ENCODE measurements at places on chromosomes 13 and 19. TPM values are rescaled to one million over a fixed set of nuclear protein-coding genes. Genes with fewer than 3 reads are reported as not detected.

The NLRP4 gene
- total RNA-seq = not detected

DNA sequence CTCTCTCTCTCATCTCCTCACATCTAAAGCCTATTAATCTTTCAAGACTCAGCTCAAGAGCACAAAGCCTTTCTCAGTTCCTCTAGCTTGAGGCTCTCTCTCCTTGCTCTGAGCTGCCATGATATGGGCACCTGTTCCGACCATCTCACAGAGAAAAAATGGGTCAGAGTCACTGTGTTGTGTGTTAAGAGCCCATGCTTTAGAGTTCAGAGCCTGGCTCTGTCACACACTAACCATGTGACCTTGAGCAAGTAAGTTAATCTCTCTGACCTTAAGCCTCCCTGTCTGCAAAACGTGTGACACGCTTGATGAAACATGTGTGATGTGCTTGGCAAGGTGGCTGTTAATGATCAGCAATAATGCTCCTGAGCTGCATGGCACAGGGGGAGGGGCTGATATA, 245.2 kb downstream of the DLEU7 start:
- no peak for DNase-seq

DNA sequence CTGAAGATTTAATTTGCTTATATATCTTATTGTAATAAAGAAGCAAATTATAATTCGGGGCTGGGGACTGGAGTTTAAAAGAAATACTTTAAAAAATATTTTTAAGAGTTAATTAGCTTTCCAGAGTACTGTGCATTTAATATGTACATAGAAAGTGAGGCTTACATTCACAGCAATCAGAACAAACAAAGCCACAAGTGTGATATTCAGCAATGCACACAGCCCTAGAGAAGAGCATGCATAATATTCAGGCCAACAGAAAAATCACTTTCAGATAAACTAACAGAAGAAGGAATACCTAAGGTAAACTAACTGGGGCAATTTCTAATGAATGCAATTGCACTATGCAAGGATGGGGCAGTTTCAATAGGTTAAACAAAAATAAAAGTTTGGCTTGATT, 241.8 kb downstream of the GPC6 start:
- DNase-seq = no peak

DNA sequence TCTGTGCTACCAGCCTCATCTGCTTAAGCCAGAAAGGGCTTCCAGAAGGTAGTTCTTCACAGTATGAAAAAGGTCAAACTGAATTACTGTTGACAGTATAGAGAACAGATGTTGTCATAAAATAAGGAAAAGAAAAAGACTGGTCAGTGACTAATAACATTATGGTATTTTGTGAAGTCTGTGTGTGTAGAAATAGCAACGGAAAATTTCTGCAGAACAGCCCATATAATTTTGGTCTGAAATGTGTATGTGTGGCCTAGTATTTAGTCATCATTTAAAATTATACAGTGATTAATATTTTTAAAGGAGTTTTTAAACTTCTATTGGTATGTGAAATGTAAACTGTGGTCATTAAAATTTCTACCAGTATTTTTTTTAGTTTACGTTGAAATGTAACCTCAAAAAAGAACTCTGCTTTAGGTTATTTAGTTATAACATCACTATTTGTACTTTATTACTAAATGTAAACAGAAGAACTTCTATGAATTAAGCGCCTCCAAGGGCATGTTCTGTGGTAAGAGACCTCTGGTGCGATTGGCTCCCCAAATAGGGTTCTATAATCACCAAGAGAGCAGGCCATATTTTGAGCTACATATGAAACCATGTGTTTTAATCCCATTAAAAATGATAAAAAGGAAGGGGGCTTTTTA, 3.3 kb upstream of the GPR183 start:
- DNase-seq = no peak

GRCh38 chr19:50835785-50836542, 2.6 kb upstream of the KLK15 start:
- peak; percentile 66 for DNase-seq

The SRRM5 gene
- total RNA-seq = 0.30 TPM

The ZNF829 gene
- total RNA-seq = 2.3 TPM

DNA sequence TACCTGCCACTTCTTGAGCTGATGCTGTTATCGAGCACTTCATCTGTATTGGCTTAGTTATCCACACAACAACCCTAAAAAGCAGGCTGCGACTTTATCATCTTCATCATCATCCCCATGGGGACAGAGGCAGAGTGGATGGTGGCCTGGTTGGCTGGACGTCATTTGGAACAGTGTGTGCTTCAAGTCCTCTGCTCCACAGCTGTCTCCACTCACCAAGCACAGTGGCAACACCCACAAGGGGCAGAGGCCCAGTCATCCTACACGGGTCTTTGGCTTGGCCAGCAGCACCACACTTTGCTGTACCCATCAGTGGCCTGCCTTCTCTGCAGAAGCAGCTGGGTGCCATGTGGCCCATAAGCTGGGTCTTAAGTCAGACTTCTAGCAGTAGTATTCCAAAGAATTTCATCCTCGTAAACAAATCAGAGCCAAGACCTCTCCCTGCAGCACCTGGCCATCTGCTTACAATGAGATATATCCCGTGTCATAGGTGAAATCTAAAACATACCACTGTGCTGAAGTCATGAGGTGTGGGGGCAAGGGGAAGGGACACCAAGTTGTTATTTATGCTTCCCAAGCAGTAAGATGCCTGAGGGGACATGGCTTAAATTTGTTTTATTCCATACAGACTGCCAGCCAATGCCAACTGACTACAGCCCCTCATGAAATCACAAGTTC, 47.9 kb upstream of the EPHX3 start:
- DNase-seq = peak; percentile 69

DNA sequence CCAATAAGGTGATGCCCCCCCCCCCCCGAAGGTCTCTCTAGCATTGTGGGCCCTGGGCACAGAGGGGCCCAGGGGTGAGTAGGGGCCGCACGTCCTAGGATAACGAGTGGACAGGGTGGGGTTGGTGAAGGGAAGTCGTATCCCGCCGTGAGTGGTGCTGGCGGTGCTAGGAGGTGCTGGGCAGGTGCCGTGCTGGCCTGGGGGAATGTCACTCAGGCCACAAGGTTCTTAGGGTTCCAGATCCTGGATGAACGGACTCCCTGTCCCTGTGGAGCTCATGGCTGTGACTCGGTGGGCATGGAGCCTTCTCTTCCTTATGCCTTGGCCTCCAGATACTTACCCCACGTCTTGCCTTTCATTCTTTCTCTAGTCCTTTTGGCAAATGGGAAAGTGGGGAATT, 157.4 kb upstream of the SOX1 start:
- DNase-seq = no peak

GRCh38 chr13:99322297-99323103, 15.3 kb upstream of the GPR183 start:
- no peak for DNase-seq

DNA sequence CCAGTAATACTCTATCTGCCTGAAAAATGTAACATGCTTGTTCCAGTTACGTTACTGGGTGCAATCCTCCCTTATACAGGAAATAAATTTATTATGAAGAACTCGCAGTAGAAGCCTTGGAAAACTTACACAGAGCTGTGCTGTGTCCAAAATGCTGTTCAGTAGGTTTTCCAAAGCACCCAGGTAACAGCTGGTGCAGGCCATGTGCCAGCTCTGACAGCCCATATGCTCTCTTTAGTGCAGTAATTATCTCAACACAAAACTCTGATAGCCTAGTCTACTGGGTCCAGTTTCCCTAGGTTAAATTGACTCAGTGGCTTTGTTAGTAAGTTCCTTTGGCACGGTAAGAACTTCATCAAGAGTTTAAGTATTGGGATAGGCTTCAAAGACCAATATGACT, 120.7 kb upstream of the OBI1 start:
- DNase-seq = no peak

The GJB6 gene
- total RNA-seq = not detected

GRCh38 chr13:83372786-83373185, 509.5 kb downstream of the SLITRK1 start:
- DNase-seq = no peak

The CABP5 gene
- total RNA-seq = not detected

The PRODH2 gene
- total RNA-seq = not detected

DNA sequence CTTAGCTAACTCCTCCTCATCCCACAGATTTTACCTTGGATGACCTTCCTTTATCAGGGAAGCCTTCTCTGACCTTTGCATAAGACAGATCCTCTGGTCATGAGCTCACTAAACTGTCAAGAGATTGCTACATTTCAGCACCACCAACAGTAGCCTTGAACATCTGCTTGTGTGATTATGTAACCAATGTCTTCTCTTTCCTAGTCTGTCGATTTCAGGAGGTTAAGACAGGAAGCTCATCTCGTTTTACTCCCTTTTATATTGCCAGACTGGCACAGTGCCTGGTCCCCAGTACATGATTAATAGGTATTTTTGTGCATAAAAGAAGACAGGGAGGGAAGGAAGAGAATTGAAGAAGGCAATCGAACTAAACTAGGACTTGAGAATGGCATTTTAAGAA, 1697.7 kb downstream of the EFNB2 start:
- DNase-seq = no peak

DNA sequence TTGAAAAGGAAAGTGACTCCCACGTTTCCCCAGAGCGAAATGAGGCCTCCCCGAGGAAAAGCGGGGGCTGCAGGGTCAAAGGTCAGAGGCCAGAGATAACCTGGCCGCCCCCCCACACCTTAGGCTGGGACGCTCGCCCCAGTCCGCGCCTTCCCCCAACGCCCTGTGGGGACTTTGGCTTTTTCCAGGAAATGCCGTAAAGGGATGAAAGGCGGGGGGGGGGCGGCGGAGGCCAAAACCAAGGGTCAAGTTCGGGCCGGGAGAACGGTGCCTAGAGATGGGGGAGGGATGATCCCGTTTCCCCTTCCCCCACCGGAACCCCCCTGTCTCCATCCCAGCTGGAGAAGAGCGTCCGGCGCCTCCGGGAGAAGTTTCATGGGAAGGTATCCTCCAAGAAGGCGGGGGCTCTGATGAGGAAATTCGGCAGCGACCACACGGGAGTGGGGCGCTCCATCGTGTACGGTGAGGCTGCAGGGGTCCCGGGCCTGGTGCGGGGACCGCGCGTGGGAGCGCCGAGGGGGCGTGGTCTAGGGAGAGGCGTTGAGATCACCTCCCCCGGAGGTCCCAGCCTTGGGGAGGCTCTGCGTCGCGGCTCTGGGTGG, 575 bp downstream of the SHFL start:
- no peak for DNase-seq

DNA sequence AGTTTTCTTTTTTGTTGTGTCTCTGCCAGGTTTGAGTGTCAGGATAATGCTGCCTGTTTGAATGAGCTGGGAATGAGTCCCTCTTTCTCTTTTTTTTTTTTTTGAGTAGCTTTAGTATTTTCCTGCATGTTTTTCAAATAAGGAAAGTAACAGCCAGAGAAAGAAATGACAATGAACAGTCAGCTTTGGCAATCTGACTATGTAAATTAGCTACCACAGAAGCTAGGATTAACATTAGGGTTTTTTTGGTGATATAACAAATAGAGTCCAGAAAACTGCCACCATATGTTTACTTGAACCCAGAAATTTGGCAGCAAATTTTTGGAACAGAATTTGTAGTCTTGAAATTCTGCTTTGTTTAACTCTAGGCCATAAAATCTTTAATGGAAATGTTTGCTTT, 50.5 kb downstream of the SGCG start:
- DNase-seq = no peak

The APOC4 gene
- total RNA-seq = not detected

GRCh38 chr19:15266683-15267082, 34.4 kb upstream of the EPHX3 start:
- DNase-seq = no peak

DNA sequence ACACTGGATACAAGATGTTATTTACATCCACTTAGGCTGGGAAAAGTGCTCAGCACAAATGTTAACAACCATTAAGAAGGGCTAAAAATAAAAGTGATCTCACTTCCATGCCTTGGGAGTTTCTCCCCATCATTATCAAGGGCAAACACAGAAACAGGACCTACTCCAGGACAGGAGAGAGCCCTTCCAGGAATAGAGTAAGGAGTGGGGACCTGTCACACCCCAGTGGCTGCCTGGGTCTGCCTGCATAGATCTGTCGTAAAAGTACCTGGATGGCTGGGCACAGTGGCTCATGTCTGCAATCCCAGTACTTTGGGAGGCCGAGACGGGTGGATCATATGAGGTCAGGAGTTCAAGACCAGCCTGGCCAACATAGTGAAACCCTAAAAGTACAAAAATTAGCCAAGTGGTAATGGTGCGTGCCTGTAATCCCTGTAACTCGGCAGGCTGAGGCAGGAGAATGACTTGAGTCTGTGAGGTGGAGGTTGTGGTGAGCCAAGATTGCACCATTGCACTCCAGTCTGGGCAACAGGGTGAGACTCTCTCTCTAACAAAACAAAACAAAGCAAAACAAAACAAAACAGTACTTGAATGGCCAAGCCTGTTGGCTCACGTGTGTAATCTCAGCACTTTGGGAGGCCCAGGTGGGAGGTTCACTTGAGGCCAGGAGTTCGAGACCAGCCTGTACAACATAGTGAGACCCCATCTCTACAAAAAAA, 5.6 kb downstream of the ATP8A2 start:
- DNase-seq = no peak

The ZNF790 gene
- total RNA-seq = 7.3 TPM

DNA sequence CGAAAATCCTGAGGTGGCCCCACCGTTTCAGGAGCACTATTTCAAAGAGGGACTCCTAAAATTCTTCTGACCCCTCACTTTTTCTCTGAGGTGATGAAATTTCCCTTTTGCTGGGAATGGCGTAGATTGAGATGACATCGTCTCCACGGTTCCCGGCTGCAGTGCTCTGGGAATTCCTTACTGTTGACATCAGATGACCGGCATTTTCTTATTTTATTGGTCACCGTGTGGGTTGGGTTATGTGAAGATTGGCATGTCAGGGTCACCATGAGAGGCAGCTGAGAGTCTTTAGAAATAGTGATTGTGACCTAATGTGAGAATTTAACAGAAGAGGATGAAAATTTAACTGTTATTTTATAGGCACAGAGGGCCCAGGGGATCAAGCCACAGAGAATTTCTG, 356.7 kb downstream of the FGF9 start:
- no peak for DNase-seq

The PSG11 gene
- not detected for total RNA-seq

GRCh38 chr13:112603641-112604225, 15.8 kb upstream of the TUBGCP3 start:
- no peak for DNase-seq

The IFI30 gene
- total RNA-seq = 23.3 TPM

GRCh38 chr19:51172223-51172622, 30.1 kb downstream of the SIGLEC7 start:
- DNase-seq = no peak

The SOX1 gene
- not detected for total RNA-seq

DNA sequence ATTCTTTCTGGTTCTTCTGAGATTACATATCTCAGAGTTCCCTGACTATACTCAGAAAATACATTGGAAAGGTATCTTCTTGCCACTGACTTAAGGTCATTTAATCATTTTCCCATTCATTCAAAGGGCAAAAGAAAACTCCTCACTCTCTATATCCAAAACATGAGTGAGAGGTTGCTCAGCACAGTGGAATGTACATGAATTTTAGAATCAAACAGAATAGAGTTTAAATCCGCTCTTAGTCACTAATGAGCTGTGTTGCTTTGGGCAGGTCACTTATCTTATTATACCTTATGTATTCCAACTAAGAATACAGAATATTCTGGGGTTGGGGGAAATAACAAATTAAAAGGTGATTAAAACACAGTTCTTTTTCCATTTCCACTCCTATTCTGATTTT, 452.6 kb upstream of the KLF12 start:
- DNase-seq = no peak

GRCh38 chr19:38650911-38651584, 3.6 kb downstream of the ACTN4 start:
- DNase-seq = no peak

- no peak for DNase-seq
Observed at GRCh38 chr19:3839941-3840340, 28.9 kb downstream of the ZFR2 start.

Data from left ventricle myocardium inferior (tissue), 1 donor.